ENCODE measurements at places on chromosomes 2 and 18.
A peak's percentile ranks its signal among the peaks of the same experiment; 100 is the strongest.

DNA sequence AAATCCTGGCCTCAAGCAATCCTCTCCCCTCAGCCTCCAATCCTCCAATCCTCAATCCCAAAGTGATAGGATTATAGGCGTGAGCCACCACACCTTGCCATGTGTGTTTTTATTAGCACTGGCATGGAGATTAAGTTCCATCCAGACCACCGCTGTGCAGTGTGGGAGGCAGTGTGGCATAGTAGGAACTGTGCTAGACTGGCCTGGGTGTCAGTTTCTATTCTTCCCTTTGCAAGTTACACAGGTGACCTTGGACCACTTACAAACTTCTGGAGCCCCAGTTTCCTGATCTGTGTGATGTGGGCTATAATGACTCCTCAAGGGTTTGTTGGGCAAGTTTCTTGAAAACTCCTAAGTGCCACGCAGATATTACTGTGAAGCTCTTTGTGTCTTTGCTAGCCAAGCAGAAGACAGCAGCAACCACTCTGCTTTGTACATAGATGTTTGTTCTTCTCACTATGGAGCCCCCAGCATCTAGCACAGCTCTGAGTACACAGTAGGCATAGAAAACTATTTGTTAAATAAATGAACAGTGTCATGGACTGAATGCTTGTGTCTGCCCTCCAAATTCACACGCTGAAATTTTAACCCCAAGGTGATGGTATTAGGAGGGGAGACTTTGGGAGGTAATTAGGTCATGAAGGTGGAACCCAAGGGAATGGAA is 93.0 kb downstream of the LBH start:
- DNase-seq: no peak

- DNase-seq: no peak
These were observed 1489.7 kb downstream of the LRP1B start for GRCh38 chr2:140641163-140641562.

- no peak for DNase-seq
These were observed 39.5 kb downstream of the STK39 start for GRCh38 chr2:168207851-168208250.

DNA sequence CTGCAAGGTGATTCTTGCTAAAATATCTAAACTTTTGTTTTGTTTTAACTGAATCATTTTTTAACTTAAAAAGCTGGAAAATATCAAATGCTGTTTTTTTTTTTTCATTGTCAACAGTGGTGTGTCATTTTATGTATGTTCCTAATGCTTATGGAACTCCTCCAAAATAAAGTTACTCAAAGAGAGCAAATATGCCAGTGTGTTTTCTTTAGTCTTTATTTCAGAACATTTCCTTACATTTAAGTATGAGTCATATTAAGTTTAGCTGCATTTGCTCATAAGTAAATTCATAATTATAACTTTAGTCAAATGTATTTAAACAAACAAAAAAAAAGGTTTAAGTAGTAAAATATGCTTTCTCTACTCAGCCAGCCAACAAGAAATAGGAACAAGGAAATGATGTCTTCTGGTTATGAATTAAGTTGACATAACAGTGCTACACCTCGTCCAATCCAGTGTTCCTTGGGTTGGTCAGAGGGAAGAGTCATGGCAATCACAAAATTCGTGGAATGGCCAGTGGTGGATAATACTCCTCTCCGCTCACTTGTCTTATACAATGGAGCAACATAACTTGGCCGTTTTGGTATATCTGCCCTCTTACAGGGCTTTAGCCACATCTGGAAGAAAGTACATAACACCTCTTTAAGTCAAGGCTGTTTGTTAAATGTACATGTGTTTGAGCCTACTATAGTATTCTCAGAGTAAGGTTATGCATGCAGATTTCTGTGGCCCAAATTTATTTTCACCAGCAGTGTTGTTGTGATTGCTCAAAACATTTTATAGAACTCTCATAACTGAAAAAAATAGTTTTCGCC is 80.7 kb downstream of the SLC39A10 start:
- DNase-seq: no peak

DNA sequence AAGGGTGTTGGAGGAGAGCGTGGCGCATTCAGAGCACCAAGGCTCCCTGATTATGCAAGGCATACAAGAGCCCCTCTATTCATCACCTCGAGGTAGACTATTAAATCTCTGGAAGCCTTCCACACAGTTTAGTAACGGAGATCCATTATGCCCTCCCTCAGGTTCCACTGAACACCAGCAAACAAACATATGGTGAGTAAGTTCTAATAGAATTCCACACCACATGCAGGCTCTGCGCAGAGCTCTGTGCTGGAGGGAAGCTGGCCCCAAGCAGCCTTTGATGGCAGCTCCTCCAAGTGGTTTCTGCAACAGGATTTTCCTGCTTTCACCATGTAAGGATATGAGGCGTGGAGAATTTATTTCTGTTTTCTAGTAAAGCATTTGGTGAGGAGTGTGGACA is 238.6 kb downstream of the C1D start:
- peak; percentile 73 for DNase-seq

- DNase-seq: peak; percentile 31
These were observed 1.1 kb downstream of the EEF1B2 start for GRCh38 chr2:206160807-206161179.

- no peak for DNase-seq
These were observed 162.3 kb upstream of the ZEB2 start for GRCh38 chr2:144682248-144682647.

Data from RKO (cell line).